ENCODE measurements at places on chromosomes 3 and 15.

DNA sequence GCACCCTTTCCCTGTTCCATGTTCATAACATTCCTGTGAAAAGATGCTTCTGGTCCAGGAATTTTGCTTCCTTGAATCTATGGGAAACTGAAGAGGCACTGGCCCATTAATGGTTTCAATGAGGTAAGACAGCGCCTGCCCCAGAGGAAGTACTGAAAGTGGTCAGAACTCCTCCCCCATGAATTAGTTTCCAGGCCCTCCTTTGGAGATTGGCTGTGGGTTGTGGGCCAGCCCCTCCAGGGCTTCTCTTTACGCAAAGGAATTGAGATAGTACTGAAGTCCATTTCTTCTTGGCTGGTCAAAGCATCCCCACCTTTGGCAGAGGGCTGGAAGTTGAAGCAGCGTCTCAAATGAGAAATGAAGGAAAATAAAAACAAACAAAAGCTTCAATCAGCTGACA is 175.5 kb downstream of the POLR2M start:
- DNase-seq: no peak

- DNase-seq: no peak
These were observed 14.6 kb downstream of the ZNF592 start for GRCh38 chr15:84762840-84763572.

DNA sequence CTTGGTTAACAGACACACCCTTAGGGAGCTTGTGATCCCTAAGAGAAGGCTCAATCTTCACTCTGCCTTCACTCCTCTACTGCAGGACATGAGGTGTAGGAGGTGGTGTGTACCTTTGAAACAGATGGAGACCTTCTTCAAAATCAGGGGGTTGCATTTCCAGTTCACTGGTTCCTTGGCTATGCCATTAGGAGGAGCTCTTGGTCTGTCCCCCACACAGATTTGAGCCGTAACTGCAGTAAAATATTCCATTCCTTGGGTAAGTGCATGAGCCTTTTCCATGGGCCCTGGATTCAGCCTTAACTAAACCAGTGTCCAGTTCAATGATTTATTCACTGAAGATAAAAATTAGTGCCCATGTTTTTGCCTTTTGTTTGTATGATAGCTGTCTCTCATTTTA is 144.6 kb downstream of the MCTP2 start:
- no peak for DNase-seq

DNA sequence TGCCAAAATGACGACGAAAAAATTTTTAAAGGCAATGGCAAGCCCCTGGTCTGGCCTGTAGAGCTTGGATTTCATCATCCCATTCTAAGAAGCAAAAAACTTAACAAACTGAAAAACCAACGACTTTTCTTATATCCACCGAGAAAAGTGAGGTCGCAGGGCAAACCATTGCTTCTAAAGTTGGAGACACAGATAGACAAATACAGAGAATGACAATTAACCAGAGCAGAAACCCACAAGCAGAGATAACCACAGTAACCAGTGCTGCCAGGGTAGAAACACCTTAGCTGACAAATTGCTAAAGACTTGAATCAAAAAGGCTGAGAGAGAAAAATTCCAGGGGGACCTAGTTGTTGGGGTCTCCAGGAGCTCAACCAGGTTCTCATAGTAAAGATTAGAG is 386.5 kb upstream of the SGO1 start:
- DNase-seq: no peak

DNA sequence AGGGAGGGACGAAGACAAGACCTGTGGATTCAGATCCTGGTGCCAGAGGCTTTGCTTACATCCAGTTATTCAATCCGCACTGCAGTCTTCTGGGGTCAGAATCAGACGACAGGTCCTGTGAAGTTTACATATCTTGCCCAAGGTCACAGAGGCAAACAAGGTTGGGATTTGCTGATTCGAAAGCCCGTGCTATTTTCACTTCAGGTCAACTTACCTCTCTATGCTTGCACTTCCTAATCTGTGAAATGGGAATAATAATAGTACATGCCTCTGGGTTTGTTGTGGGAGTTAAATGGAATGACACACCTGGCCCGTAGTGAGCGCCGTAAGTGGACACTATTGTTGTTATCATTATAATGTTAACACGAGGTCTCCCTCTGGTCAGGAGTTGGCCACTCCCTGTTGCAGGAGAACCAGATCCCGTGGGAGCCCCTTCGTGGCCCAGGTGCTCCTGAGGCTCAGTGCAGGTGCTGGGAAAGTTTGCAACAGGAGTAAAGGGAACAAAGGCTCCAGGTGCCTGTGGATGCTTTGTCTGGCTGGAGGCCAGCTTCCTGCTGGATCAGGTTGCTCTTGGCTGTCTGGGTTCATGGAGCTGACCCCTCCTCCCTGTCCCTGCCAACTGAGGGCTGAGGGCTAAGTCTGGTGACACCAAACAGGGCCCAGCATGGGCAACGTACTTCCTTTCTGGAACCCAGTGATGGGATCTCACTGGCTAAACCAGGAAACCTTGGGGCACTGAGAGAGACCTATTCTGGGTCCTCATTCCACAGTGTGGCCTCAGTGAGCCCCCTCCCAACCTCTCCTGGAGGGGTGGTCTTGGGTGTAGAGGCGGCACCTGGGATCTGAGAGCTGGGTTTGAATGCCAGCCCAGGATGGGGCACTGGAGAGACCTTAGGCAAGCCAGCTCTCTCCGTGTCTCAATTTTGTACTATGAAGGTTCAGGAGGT is 40.1 kb upstream of the SEMA4B start:
- no peak for DNase-seq

DNA sequence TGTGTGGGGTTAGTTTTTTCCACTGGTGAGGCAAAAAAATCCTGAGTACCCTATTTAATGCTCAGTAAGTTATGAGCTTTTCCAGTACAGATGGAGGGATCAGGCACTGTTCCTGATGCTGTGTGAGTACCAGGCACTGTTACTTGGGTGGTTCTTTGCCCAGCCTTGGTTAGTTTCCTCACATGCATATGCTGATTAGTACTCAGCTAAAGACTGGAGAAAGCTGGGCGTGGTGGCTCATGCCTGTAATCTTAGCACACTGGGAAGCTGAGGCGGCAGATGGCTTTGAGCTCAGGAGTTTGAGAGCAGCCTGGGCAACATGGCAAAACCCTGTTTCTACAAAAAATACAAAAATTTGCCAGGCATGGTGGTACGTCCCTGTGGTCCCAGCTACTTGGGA is 210.3 kb upstream of the SGO1 start:
- DNase-seq: no peak

GRCh38 chr3:176219970-176220369 is 977.3 kb downstream of the TBL1XR1 start:
- DNase-seq: no peak

DNA sequence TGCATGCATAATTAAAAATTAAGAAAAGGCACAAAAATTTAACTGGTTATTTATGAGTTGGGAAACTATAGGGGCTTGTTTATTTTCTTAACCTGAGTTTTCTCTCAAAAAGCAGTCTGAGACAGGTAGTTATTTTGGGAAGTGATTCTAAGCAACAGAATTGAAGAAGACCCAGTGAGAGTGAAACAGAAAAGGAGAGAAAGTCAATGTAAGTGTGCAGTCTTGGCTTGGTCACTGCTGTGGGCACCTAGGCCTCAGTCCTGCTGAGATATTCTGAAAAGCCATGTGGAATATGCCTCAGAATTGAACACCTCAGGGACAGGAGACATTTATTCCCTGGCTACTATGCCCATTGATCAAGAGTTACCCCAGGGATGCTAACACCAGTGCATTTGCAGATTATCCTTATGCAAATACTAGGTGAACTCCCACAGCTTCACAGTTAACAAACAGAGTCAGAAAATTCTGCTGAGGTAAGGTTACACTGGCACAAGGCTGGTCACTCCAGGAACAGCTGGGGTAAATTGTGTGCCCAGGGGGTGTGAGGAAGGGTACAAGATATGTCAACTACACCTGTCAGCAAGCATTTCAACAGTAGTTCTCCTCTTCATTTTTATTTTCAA is 222.7 kb downstream of the EFHB start:
- no peak for DNase-seq

DNA sequence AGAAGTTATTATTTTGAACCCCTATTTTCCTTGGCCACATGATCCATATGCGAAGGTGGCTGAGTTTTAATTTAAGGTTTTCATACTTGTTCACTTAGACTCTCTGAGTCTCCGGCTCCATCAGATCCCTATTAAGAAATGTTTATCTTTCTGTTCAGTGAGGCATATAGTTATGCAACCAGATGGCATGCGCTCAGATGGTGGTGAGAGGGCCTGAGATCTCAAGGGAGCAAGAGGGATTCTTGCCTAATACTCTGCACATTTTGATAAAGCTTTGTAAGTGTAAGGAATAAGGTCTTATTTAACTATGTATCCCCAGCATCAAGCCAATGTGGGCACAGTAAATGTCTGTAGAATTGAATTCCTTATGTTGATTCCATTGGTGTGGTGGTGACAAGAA is 78.9 kb upstream of the DPH6 start:
- DNase-seq: no peak

DNA sequence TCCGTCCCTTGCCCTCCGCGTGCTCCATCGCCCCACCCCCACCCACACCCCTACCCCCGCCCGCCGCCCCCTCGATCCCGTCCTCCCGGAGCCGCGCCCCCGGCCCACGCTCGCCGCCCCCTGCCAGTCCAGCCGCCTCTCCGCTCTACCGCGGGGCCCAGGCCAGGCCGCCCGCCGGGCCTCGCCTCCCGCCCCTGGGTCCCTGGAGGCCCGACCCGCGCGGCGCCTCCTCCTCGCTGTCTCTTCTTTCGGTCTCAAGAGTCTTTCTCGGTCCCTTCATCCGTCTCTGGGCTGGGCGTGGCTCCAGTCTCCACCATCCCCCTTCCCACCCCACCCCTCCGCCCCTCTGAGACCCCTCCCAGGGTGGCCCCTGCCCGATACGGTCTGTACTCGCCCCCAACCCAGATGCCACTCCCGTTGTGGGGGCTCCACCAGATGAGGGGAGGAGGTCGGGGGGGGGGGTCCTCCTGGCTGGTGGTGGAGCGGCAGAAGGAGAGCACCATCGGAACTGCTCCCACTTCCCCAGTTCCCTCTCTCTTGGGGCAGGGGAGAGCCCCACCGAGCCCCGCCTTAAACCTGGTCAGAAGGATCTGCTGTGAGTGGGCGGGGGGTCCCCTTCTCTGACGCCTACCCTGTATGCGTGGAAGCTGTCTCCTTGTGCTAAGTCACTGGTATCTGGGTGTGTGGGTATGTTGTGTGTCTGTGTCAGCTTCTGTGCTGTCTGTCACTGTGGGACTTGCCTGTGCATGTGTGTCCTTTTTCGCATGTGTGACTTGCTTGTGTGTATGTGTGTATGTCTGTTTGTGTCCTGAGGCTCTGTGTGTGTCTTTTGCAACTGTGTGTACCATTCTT is 1.0 kb downstream of the PRKCD start:
- DNase-seq: no peak

DNA sequence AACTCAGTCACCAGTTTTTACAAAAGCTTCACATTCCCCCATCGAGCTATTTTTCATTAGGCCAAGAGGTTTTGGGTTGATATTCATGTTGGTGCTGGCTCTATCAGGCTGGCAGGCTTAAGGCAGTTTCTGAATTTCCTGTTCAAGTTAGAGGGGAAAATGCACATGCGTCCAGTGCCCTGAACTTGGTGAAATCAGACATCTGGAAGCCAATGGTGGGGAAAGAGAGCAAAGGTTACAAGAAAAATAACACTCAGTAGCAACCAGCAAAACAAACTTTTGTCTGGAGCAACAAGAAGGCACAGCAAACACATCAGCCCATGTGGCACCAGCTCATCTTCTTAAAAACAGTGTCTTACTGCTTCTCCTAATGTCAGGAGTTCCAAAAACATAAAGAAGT is 155.6 kb upstream of the TSC22D2 start:
- DNase-seq: no peak

- DNase-seq: no peak
These were observed 138.3 kb upstream of the UBP1 start for GRCh38 chr3:33578325-33579177.

GRCh38 chr3:63862804-63863149 is 828 bp downstream of the THOC7 start:
- DNase-seq: no peak

GRCh38 chr15:62612771-62613170 is 429.8 kb upstream of the TPM1 start:
- DNase-seq: no peak

GRCh38 chr3:13186435-13186815 is 113.2 kb upstream of the IQSEC1 start:
- no peak for DNase-seq

DNA sequence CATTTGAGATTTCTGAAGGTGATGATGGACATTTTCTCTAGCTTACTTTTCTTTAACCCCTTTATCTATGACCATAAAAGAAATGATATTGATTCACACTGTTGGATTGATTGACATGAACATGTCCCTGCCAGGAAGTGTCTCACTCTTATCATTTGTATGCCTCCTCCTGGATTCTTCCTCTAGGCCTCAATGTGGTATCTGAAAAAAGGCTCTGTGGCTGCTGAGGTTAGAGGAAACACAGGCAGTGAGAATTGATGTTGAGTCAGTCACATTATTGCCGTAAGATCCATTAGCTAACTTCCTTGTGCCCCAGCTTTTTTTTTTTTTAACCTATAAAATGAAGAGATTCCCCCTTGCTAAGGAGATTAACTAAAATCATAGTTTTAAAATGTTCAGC is 8.0 kb upstream of the THRB start:
- DNase-seq: no peak

DNA sequence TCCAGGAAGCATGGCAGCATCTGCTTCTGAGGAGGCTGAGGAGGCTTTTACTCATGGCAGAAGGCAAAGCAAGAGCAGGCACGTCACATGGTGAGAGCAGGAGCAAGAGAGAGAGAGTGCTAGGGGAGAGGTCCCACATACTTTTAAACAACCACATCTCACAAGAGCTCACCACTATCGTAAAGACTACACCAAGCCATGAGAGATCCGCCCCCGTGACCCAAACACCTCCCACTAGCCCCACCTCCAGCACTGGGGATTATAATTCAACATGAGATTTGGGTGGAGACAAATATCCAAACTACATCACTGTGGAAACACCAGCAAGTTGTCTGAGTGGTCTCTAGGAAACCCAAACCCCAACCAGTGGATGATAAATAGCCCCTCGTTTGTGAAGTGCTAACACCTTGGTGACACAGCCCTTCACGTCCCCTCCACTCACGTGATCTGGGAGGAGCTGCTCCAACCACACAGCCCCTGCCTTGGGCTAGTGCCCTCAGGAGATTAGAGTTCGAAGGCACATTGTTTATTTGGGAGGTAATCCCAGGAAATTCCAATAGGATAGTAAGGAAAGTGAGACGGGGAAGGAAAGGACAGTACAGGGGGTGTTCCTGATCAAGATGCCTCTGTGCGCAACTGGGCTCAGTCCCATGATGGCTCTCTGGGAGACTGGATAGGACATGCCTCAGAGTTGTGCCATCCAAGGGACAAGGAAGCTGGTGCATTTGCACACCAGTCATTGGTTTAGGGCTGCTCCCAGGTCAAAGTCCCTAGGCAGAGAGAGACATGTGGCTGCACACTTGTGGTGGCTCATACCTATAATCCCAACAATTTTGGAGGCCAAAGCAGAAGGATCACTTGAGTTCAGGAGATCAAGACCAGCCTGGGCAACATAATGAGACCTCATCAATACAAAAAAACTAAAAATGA is 80.6 kb upstream of the CTNNB1 start:
- no peak for DNase-seq

GRCh38 chr3:156359368-156359767 is 195.5 kb downstream of the SSR3 start:
- no peak for DNase-seq
